ENCODE measurements at places on chromosomes 1 and 21. TPM values are rescaled to one million over a fixed set of nuclear protein-coding genes. Genes with fewer than 3 reads are reported as not detected.

DNA sequence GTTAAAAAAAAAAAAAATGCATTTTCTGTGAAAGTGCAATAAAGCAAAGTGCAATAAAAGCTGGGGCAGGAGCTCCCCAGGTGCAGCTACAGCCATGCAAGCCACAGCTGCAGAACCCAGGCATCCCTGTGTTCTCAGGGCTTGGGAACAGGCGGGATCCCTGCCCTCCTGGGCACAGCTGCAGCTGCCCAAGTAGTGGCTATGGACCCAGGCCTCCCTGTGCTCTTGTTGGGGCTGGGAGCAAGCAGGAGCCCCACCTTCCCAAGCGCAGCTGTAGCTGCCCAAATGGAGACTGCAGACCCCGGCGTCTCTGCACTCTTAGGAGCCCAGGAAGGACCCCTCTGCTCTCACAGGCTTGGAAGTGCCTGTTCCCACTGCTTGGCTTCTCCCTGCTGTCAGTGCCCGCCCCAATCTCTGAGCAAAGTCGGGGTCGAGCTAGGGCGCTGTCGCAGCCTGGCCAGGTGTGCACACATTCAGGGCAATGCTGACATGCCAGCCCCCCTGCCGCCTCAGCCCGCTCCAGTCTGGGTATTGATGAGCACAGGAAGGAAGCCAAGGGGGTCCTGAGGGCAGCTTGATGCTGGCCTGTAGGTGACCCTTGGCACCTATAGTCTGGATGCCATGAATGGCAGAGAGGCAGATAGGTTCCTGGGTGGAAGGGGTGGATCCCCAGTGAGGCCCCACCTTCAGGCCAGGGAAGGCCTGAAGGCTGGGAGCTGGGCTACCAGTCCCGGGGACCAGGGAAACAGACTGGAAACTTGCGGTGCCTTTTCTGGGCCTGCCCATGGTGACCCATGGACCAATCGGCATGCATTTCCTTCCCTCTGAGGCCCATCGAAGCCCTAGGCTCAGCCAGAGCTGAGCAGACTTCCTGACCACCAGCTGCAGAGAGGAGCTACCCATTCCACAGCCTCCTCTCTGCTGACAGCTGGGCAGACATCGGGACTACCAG lies 58.6 kb downstream of the RRAGC start:
- no peak for DNase-seq

- no peak for DNase-seq
These were observed 137.1 kb downstream of the PIK3R3 start for GRCh38 chr1:45995298-45995697.

DNA sequence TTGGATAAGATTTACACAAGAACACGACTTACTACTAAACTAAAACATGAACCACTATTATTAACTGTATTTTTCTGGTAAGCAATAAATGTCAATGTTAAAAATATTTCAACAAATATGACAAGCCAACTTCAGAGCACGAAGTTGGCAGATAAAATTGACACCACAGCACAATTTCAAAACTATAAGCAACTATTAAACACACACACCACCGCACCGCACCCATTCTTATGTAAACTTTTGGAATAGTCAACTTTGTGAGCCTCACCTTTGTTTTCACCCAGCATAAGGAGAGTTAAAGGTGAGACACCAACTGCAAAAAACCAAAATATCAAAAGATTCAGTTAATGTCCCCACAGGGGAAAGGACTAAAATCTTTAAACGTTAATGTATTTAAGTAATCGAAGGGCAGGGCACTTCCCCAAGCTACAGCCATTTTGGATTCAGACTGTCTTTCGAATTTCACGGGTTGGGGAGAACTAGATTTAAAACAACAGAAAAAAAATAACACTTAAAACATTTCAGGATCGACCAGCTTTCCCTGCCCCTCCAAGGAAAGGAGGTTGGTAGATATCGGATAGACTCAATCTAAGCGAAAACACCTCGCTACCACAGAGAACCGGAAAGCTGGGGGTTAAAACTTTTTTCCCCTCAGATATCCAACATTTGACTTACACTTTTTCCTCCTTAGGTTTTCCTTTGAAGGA lies 872 bp downstream of the GPBP1L1 start:
- DNase-seq = peak; percentile 24

GRCh38 chr1:232773752-232774151 lies 31.5 kb upstream of the MAP10 start:
- DNase-seq = no peak

REN gene
- not detected for total RNA-seq

Data from activated CD8-positive, alpha-beta T cell treated with anti-CD3 and anti-CD28 coated beads, Interleukin-2, amount 10 ng/mL, durations not matched to agents 7 days and 5 days (primary cell).